Hematopoietic multipotent progenitor cell treated with erythropoietin and hydrocortisone succinate and interleukin-3 and kit ligand, for 4 days (in vitro differentiated cells): ENCODE measurements at places on chromosomes 2 and 18.
A peak's percentile ranks its signal among the peaks of the same experiment; 100 is the strongest.

DNA sequence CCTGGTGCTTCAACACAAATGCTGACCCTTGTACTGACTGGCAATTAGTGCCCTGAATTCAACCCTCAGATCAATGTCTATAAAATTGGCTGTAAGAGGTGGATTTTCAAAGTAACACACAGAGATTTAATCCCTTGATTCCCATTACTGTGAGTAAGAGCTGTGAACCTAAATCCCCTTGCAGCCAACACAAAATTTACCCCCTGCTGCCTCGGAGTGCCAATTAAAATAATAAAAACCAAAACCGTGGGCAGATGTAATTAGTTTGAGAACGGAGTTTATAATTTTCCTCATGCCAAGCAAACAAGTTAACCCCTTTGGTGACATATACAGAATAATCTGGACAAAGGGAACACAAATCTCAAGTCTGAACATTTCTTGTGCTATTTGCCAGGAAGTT is 55.8 kb upstream of the REV1 start:
- no peak for DNase-seq

- no peak for DNase-seq
Measured at GRCh38 chr2:128505575-128506526, 187.2 kb upstream of the HS6ST1 start.

DNA sequence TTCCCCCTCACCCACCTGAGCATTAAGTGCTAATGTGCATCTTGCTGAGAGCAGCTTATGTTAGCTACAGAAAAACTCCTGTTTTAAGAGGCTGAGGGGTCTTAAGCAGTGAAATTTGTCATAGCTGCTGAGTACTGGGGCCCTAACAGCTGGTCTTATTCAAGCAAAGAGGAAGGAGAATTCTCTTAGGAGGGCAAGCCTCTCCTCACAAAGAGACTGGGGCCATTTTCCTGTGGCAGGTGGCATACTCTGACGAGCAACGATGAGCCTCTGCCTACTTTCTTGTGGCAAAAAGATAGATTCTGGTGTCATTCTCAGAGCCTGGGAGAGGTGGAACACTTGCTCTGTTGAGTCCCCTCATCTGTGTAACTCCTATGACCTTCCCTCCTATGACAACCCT is 53.2 kb downstream of the SPRED2 start:
- DNase-seq: no peak

GRCh38 chr2:118371515-118371914 is 283.2 kb downstream of the INSIG2 start:
- DNase-seq: peak; percentile 33

- no peak for DNase-seq
Measured at GRCh38 chr18:62122330-62122729, 64.5 kb downstream of the PIGN start.

DNA sequence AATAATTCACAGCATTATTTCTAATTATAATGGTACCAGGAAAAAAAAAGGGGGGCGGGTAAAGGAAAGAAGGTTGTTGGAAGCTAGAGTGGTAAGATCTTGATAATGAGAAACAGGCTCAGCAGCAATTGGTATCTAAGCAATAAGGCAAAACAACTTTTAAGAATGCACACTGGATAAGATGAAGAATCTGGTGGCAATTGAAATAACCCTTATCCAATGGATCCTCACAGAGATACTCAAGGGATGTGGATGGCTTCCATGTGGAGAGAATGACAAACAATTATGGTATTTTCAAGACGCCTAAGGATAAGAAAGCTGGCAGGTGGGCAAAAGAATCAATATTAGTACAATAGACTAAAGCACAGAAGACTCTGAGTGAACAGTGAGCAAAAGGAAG is 153.6 kb downstream of the UPP2 start:
- DNase-seq: no peak

- no peak for DNase-seq
Measured at GRCh38 chr2:15939556-15939853, 845 bp upstream of the MYCN start.

GRCh38 chr2:216205486-216205885 is 96.3 kb downstream of the XRCC5 start:
- DNase-seq: no peak

- DNase-seq: no peak
Measured at GRCh38 chr2:223366566-223366965, 235.6 kb downstream of the SCG2 start.

DNA sequence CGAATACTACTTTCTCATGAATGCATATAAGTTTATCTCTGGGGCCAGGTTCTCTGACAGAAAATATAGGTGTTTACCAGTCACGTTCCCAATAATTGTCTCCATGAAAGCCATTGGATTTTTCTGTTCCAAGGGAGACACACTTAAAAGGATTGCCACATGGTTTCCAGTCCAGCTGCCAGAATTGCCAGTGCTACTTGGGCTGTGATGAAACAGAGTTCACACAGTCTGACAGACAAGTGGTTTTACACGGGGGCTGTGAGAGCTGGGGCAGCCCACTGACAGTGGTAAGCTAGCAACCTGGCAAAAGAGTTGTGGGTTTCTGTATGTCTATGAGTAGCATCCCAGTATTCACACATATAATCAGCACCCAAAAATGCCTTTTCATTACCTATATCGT is 27.7 kb upstream of the ATRAID start:
- peak; percentile 20 for DNase-seq

- DNase-seq: no peak
Measured at GRCh38 chr2:119490653-119491195, 33.6 kb downstream of the SCTR start.

DNA sequence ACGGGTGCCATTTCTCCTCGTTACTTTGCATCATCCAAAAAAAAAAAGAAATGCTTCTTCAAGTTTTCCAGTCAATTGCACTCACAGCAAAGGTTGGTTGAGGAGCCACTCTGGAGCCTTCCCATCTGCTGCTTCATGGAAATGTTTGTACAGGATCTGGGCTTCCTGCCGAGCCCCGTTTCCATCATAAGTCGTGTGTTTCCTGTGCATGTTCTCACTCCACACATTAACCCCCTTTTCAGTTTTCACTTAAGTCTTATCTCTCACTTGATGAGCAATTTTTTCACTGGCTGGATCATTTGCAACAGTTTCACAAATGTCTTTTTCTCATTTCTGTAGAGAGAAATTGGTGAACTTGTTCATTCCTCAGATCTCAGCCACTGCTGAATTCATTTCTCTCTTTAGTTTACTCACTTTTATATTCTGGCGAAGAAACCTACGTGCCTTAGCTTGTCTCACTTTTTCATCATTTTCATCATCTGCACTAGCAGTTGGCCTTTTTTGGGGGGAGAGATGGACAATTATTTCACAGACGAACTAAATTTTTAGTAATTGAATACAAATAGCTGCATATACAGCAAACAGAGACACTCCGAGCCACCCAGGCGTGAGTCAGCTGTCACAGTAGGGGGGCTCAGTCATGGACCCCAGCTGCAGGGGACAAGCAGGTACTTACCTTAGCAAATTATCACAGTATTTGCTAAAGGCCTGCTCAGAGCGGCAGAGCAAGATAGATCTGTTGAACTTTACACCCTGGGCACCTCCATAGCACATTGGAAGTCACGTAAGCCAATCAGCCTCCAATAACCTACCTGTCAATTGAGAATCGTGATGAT is 750.8 kb upstream of the ID2 start:
- DNase-seq: no peak

GRCh38 chr2:20702563-20702962 is 35.6 kb downstream of the GDF7 start:
- no peak for DNase-seq

DNA sequence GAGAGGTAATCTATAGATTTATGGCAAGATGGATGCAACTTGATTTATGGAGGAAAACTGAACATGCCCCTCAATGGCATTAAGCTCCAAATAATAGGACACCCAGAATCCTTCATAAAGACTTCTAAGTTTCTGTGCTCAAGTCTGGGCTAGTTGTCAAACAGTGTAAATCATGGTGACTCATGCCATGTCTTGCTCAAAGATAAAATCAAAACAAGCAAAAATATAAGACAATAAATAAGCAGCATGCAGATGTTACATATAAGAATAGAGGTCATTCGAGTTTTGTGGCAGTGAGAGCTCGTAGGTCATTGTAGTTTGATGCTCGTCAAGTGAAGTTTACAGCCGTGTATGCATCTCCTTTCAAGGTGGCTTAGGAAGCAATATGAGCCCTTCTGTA is 403.2 kb downstream of the THSD7B start:
- DNase-seq: no peak

DNA sequence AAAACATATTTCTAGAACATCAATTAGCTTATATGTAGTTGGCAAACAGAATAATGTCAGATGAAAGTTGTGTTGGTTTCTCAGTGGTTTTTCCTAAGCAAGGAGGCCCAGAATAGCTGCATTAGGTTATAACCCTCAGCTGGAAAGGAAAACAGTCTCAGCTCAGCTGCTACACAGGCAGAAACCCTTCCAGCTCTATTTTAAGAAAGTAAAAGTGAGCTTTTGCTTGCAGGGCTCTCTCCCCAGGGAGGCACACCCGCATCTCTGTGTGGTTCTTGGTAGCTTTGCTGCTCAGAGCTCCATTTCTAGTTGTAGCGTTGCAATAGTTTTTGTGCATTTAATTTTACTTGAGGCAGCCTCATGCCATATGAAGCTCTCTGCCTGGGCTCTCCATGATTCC is 54.6 kb downstream of the PIKFYVE start:
- no peak for DNase-seq

DNA sequence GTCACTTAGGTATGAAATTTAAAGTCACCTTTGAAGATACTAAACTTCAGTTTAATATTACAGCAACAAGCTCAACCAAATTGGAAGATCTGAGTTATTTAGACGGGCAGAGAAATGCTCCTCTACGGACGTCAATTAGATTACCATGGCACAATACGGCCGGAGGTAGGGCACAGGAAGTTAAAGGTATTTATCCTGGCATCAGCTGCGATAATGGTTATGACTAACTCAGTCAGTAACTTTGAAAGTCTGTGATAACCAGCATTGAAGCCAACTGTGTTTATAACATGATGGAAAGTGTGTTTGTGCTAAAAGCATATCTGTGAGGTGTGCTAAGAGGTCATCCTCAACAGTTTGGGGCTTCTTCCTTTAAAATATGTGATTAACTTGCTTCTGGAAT is 117.3 kb downstream of the WDSUB1 start:
- DNase-seq: no peak

GRCh38 chr2:113148606-113149552 is 21.5 kb downstream of the IL1RN start:
- DNase-seq: no peak

GRCh38 chr2:38323623-38324022 is 53.5 kb downstream of the ATL2 start:
- DNase-seq: no peak

DNA sequence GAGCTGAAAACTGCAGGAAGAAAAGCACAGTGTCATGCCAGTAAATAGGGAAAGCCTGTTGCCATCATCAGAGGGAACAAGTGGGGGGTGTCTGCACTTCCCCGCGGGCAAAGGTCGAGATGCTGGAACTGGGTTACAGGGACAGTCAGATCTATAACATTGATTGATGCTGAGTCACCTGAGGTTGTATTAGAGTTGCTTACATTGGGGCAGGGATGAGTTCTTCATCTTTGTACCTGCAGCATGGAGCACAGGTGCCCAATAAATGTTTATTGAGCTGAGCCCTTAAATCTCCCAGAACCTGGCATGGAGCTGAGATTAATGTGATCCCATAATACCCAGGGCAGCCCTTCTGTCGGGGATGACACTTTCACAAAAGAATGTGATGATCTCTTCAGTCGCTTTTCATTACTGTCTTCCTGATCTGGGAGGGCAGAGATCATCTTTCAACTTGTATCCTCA is 5.9 kb upstream of the RNF152 start:
- DNase-seq: no peak

DNA sequence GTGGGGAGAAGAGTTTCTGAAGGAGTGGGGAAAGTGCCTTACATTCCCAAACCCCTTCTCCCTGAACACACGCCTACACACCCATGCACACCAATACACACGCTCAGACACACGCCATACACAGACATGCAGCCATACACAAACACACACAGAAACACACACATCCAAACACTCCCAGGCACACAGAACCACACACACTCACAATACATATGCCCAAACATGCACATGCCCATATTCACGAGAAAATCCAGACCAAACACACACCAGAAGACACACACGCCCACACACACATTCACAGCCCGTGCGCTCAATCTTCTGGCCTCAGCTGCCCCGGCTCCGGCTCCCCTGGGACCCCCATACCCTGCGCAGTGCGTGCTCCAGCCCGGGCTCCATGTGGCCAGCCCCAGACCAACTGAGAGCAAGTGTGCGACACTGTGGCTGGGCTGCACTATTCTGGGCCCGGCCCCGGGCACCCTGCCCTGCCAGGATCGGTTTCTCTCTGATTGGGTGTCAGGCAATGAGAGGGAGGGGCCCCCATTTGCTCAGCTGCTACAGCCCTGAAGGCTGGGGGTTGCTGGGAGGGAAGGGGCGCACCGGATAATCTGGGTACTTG is at the start of gene PRKAG3:
Gene PRKAG3 (minus strand): TSS at position 426 of the 613 bp plus-strand sequence.
- no peak for DNase-seq

- peak; percentile 74 for DNase-seq
Measured at GRCh38 chr2:158539176-158540005, 82.6 kb downstream of the PKP4 start.

- DNase-seq: no peak
Measured at GRCh38 chr2:238818561-238818960, 29.3 kb upstream of the TWIST2 start.

- no peak for DNase-seq
Measured at GRCh38 chr2:175889701-175890302, 112.3 kb downstream of the LNPK start.

DNA sequence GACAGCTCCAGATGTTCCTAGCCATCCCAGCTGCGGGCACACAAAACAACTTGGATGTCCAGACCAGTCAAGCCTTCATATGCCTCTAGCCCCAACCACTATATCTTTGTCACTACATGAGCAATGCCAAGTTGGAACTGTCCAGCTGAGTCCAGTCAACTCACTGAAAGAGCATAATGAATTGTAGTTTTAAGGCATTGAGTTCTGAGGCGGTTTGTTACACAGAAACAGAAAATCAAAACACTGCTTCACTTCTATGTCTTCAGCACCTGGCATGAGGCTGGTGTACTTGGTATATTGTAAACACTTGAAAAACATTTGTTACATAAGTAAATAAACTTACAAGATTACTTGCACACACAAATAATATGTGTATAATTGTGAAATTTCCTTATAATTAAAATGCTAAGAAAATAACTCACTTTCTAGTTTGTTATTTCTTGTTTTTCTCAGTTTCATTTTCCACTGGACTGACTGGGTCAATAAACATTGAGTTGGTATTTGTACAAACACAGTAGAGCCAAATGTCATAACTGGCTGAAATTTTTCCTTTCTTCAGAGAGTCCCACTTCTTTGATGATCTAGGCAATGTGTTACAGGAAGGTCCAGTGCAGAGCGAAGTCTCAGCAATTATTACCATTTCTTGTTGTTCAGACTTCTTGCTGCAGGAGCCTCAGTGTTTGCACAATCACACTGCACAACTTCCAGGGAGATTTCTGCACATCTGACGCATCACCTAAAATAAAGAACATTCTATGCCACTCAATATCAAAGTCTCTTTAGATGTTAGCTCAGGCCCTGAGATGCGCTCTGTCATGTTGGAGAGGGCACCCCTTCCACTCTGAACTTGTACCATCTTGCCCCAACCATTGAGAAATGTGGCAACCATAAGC is 38.2 kb upstream of the DPP4 start:
- DNase-seq: no peak
